Fibroblast of the aortic adventitia (primary cell): ENCODE measurements at places on chromosomes 11 and 22. TPM values are rescaled to one million over a fixed set of nuclear protein-coding genes. Genes with fewer than 3 reads are reported as not detected.

- DNase-seq: no peak
These were observed 5.3 kb downstream of the ATF4 start for GRCh38 chr22:39525658-39525975.

DNA sequence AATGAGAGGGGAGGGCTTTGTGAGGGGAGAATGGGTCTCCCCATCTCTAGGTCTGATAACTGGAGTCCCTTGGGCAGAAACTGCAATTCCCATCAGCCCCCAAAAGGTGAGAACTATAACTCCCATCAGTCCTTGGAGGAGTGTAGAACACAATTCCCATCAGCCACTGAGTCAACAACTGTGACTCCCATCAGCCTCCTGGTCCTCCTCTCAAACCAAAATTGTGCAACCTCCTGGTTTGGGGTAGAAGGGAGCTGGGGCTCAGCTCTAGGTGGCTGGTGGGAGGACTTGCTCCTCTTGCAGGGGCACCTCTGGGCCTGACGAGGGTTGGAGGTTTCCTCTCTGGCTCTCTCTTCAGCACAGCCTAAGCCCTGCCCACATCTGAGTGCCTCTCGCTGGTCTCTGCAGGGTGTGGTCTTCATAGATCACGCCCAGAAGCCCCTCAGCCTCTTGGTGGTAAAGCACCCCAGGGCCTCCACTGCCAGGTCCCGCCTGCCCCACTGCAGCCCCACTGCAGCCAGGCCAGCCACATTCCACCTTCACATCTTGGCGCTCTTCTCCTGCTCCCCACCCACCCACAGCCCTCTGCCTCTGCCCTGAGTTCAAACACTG lies 18.5 kb downstream of the SLC22A12 start:
- no peak for DNase-seq

- DNase-seq: peak; percentile 27
These were observed 107.0 kb downstream of the PKNOX2 start for GRCh38 chr11:125271483-125272091.

DNA sequence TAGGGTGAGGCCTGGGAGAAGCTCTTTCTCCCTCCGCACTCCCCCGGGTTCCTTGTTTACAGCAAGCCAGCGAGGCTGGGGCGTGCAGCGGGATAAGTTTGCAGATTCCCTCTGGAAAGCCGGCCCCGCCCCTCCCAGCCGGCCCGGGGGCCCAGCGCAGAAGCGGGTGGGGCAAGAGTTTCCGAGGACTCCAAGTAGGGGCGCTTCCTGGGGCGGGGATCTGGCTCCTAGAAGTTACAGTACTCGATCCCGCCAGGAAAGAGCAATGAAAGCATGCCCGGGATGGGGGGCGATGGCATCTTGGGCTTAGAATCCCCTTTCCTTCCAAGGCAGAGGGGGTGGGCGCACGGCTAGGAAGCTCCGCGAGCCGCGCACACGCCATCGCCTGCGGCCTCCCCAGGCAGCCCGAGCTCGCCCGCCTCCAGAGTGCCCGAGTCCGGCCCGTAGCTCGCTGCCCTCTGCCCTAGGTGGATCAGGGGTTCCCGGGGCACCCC lies 385 bp downstream of the TST start:
- peak; percentile 53 for DNase-seq

DNA sequence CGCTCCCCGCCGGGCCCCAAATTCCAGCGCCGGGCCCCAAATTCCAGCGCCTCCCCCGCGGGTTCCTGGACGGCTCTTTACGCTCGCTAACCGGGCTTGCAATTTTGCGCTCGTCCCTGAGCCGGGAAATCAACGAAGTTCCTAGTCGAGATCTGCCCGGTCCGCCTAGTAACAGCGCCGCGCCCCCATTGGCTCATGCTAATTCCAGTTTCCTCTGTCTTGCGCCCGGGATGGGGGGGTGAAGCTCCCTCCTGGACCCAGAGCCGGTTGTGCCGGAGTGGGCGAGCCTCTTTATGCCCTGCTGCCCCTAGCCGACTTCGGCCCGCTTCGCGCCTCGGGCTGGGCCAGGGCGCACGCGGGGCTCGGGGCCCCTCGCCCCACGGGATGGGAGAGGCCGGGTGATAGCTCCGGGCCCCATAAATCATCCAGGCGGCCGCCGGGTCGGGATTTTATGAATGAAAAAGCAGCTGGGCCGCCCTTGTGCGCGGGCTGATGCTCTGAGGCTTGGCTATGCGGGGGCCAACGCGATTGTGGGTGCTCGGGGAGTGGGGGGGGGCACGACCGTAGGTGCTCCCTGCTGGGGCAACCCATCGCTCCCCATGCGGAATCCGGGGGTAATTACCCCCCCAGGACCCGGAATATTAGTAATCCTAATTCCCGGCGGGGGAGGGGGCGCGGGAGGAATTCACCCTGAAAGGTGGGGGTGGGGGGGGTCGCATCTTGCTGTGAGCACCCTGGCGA lies 1.8 kb upstream of the CCND1 start:
- DNase-seq: peak; percentile 96

GRCh38 chr11:109939166-109939810 lies 153.9 kb upstream of the ZC3H12C start:
- peak; percentile 89 for DNase-seq

GRCh38 chr11:9494316-9494715 lies 33.5 kb downstream of the ZNF143 start:
- DNase-seq: no peak

DNA sequence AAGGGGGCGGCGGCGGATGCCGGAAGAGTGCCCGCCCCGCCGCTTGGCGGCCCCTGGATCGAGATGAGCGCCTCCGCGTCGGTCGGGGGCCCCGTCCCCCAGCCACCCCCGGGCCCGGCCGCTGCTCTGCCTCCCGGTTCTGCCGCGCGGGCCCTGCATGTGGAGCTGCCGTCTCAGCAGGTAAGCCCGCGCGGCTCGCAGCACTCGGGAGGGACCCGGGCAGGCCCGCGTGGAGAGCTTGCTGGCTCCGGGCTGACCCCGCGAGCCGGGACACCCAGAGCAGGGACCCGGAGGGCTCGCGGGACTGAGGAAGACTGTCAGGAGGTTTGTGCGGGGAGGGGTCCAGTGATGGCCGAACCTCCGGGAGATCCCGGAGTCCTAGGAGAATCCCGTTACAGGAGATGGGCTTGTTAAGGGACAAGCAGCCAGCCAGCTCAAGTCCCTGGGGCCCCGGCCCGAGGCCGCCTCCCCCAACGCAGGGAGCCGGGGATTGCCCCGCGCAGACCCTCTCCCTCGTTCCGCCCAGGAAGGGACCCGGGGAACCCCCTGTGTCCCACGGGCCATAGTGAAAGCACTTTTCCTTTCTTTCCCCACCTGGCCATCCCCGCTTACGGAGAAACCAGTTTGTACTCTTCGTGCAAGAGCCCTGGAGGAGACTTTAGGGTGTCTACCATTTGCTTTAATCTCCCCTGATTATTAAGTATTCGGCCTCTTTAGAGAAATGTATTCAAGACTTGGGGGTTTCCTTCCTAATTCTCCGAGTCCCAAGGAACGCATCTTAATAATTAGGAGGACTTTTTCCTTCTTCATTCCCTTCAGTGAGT lies 547 bp downstream of the UVRAG start:
- DNase-seq: peak; percentile 27

DNA sequence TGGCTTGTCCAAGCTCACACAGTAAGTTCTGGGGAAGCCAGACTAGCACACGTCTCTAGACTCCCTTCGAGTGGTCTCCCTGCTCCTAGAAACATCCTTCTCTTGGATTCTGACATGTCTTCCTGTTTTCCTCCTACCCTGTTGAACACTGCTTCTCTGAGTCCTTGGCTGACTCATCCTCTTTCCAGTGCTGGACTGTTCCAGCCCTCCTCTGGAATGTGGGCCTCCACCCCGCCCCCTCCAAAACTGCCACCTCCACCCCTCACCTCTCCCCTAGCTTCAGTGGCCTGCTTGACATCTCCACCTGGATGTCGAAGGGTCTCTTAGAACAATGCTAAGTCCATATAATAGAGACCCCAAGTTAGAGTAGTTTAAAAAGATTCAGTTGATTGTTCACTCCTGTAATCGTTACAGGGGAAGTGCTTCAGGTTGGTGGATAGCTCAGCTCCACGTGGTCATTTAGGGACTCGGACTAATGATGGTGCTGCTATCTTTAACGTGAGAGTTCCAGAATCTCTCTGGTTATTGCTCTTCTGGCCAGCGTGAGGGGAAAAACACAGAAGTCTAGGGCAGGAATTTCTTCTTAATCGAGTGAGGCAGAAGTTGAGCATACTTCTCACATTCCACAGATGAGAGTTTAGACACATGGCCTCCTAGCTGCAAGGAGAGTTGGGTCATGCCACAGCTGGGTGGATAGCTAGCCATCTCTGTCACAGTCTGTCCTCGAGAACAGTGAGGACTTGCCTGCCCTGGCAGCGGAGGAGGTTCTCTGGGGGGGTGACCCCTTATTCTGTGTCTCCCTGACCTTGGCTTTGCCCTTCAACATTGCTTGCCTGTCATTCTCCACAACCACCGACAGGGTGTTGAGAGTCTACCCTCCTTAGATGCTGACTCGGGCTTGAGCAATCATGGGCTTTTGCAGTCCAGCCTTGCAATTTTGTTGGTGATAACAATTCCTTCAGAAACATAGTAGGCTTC lies 4.7 kb upstream of the C11orf96 start:
- peak; percentile 68 for DNase-seq

GRCh38 chr22:29083933-29084591 lies 11.2 kb downstream of the KREMEN1 start:
- DNase-seq: peak; percentile 29

GRCh38 chr22:28139961-28140360 lies 220.9 kb upstream of the PITPNB start:
- peak; percentile 88 for DNase-seq

DNA sequence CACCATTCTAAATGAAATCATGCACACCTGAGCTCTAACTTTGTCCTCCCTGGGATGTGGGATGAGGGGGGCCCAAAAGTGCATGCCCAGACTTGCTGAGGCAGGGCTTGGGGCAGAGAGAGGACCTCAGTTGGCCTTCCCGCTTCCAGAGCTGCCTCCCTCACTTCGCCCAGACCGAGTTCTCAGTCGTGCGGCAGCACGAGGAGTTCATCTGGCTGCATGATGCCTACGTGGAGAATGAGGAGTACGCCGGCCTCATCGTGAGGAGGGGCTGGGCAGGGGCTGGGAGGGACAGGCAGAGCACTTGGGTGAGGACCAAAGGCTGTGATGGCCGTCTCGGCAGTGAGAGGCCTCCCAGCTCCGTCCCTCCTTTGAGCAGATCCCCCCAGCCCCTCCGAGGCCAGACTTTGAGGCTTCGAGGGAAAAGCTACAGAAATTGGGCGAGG lies 8.2 kb downstream of the CFL1 start:
- no peak for DNase-seq

- peak; percentile 95 for DNase-seq
These were observed 72.1 kb downstream of the RNF169 start for GRCh38 chr11:74820763-74821162.

GRCh38 chr11:102283116-102283485 lies 34.2 kb upstream of the BIRC3 start:
- peak; percentile 38 for DNase-seq

DNA sequence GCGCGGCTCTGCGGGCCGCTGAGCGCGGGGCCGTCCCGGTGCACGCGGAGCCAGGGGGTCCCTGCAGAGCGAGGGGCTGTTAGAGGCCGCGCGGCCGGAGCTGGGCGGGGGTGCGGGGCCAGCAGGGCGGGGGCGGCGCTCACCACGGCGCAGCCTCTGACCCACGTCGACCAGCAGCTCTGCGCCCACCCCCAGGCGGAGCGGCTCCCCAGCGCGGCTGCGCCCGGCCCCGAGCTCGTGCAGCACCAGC lies 385 bp upstream of the SCO2 start:
- no peak for DNase-seq

DNA sequence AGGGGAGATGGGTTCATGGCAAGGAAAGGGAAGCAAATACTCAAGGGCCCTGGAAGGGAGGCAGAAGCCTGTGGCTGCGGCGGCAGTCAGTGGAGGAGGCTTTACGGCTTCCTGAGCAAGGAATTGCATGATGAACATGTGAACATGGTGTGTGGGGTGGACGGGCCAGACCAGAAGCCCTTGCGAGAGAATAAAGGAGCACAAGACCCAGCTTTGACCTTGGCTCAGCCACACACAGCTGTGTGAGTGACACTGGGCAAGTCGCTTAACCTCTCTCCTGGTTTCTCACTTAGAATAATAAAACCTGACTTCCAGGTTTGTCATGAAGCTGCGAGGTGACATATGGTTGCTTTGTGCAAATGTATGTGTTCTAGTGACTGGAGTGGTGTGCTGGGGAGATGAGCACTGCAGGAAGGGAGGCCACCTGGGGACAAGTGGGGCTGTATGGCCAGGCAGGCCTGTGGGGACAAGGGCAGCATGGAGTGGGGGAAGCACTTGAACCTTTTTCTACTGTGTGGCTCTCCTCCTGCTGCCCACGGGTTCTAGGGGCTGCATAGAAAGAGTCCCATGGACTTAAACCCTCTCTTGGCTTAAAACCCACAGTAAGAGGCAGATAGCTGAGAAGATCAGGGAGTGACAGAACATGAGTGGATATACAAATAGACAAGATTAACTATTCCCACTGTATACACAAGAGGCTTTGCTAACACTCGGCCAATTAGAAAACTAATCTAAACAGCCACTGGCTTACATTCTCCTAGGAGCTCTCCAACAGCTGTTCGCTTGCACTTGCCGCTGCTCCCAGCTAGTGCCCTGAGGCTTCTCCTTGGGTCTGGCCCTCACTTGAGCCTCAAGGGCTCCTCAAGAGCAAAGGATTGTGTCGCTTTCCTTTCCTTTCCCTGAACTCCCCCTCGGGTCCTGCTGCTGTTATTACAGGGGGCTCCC lies 67.3 kb upstream of the CDON start:
- DNase-seq: no peak

- no peak for DNase-seq
These were observed 27.9 kb upstream of the SUSD2 start for GRCh38 chr22:24153353-24153752.

- no peak for DNase-seq
These were observed 91.1 kb downstream of the PDE2A start for GRCh38 chr11:72583177-72583553.

DNA sequence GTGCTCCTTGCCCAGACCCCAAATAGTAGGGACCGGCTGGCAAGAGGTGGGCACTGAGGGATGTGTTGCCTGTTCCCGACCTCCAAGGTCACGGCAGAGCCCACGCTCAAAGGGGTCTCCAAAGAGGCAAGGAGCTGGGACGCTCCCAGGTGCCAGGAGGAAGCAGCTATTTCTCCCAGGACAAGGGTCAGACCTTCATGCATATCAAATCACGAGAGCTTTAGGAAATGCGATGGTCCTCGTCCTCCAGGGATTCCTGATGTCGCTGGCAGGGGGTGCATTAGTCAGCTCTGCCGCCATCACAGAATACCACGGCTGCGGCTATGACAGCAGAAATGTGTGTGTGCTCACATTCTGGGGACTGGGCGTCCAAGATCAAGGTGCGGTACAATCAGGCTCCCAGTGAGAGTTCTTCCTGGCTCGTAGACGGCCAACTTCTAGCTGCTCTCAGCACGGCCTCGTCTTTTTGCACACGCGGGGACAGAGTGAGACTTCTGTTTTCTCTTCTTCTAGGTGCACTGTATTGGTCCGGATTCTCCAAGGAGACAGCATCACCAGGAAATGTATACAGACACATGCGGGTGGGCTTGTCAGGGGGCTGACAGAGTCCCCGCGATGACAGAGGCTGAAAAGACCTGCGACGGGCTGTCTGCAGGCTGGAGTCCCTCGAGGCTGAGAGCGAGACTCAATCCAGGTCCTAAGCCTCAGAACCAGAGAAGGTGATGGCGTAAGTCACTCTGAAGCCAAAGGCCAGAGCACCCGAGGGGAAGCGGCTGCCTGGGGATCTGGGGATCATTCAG lies 81.6 kb downstream of the SHANK2 start:
- no peak for DNase-seq

Gene SLC25A17
- total RNA-seq: 8.6 and 25.8 TPM in 2 replicates

Gene SLC16A8
- total RNA-seq: 0.18 and 1.6 TPM in 2 replicates

Gene ENTHD1
- total RNA-seq: not detected in 2 replicates

Gene CRYBB2
- not detected in 2 replicates for total RNA-seq

Gene GRM5
- under 0.01 TPM in 1 of 2 replicates, not detected in the other for total RNA-seq

Gene CTSW
- not detected in 2 replicates for total RNA-seq

Gene BRSK2
- 0.36 TPM in 1 of 2 replicates, not detected in the other for total RNA-seq

Gene CYTH4
- total RNA-seq: 0.25 and 0.72 TPM in 2 replicates

Gene VPREB1
- not detected in 2 replicates for total RNA-seq

Gene LDHAL6A
- total RNA-seq: not detected in 2 replicates
